Stimulated activated naive CD4-positive, alpha-beta T cell treated with Interleukin-2 at 50 U/mL for 16 hours (primary cell): ENCODE measurements at places on chromosomes 4 and X.

DNA sequence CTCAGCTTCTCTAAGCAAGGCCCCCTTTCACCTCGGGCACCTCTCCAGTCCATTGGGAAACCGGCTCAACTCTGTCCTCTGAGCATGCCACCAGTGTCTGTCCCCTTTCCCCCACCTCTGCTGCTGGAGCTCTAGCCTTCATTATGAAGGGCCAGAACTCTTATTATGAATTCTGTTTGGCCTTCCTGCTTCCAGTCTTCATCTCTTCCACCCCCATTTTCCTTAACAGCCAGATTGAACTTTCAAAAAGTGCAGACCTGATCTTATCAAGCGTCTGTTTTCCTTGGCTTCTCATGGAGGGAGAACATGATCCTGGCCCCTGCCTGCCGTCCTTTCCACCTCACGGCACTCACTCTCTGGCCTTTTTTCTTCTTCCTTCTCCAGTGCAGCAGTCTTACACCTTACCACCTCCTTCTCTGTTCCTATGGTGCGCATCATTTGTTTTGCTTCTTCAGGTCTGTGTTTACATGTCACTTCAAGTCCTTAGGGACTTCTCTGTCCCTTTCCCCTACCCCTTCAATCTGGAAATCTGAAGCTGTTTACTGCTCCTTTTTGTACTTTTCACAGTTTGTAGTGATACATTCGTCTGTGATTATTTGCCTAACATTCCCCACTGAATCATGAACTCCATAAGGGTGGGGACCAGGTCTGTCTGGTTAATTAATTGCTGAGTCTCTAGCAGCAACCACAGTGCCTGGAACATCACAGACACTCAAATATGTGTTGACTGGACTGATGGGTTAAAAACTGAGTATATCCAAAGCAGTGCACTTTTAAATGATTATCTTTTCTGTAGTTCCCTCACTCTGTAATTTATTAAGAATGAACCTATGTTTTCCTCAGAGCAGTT, 55.8 kb downstream of the FNIP2 start:
- no peak for DNase-seq

DNA sequence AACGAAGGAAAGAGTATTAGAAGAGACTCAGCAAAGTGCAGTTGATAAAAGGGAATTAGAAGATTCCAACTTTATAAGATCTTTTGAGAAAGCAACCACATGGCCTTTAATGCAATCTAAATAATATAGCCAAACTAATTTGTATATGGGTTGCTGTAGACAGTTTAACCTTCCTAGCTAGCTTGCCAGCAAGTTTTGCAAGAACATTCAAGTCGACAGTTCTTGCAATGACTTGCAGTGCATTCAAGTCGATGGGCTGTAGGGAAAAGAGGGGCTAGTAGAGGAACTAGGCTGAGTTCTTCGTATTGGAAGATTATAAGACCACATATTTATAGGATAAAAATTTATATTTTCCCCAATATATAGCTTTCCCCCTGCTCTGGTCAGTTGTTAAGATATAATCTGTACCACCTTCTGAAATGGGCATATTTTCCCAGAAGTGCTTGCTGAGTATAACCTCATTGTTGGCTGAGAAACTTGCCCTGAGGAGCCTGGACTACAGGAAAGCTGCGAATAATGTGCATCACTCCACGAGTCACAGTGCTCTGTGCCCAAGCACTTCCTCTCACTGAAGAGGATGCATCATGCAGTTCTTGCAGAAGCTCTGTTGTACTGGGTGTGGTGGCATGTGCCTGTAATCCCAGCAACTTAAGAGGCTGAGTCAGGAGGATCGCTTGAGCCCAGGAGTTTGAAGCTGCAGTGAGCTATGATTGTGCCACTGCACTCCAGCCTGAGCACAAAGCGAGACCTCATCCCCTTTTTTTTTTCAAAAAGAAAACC, 56.7 kb downstream of the DOCK11 start:
- no peak for DNase-seq

- DNase-seq = no peak
These were observed 11.4 kb downstream of the FHIP1A start for GRCh38 chr4:151420250-151420807.

DNA sequence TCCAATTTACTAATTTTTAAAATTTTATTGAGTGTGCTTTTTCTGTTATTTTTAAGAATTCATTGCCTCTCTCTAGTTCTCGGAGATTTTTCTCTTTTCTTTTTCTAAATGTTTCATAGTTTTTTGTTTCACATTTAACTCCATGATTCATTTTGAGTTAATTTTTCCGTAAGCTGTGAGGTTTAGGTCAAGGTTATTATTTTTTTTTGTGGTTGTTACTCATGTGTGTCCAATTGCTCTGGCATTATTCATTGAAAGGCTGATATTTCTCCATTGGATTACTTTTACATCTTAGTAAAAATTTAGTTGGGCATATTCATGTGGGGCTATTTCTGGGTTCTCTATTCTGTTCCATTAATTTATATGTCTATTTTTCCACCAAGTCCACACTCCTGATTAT, 220.8 kb downstream of the MID1IP1 start:
- no peak for DNase-seq

DNA sequence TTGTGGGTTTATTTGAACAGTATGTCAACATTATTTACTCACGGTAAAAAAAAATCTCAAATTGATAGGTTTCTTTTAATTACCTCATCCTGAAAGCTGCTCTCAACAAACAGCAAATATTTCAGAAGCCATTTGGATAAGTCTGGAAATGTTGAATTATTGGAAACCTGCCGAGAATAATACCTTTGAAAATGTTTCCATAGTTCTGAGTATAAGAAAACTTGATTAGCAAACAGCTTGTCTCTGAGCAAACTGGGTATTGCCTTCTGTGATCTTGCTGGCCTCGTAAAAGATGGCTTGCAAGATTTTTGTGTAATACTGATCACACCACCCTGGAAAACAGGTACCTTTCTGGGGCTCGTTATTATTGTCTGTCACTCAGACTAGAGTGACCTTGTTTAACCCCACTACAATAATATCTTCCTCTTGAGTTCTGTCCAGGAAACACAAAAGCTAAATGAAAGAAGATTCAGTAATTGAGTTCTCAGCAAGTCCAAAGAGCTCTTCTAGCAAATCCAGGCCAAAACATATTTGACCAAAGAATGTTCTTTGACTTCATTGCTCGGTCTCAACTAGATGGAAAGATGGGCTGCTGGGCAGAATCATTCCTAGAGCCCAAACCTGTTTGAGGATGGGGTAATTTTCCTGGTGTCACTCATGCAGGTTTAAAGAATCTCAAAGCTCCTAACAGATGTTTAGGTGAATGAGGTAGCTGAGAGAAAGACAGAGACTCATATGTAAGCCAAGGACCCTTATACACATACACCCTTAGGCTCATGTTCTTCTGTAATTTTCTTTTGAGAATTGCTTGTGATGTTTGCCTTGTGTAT, 255.6 kb upstream of the JADE1 start:
- DNase-seq = no peak

GRCh38 chr4:173485164-173485563, 44.9 kb downstream of the HAND2 start:
- DNase-seq = no peak

GRCh38 chrX:48045410-48046311, 25.8 kb downstream of the ZNF630 start:
- no peak for DNase-seq

DNA sequence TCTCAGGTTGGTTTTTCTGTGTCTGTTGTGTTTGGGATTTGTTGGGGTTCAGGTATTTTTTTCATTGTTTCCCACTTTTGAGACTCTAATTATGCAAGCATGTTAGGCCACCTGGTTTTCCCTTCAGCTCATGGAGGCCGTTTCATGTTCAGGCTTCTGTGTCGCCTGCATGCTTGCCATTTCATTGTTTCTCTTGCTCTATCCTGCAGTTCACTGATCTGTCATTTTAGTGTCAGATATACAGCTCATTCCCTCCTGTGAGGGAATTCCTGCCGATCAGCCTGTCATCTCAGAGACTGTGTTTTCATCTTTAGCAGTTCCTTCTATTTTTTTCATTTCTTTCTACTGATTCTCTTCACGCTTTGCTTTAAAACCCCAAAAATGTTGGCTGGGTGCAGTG, 49.4 kb upstream of the HGFAC start:
- no peak for DNase-seq

DNA sequence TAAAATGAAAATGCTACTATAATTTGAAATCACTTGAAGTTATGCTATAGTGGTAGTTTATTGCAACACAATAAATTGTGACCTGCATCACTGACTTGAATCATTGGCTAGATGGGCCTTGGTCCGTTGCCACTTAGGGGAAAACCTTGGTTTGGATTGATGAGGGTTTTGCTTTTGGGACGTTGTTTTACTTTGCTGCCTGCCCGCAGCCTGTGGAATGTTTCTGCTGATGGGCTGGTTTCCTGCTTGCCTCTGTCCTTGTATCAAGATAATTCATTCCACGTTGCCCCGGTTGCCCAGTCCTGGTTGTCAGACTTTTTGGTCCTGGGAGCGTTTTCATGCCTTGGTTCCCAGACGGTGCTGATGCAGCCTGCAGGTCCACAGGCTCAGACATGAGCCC, 18.3 kb downstream of the HADH start:
- no peak for DNase-seq

- no peak for DNase-seq
These were observed 142.5 kb downstream of the COL4A5 start for GRCh38 chrX:108582151-108582550.

DNA sequence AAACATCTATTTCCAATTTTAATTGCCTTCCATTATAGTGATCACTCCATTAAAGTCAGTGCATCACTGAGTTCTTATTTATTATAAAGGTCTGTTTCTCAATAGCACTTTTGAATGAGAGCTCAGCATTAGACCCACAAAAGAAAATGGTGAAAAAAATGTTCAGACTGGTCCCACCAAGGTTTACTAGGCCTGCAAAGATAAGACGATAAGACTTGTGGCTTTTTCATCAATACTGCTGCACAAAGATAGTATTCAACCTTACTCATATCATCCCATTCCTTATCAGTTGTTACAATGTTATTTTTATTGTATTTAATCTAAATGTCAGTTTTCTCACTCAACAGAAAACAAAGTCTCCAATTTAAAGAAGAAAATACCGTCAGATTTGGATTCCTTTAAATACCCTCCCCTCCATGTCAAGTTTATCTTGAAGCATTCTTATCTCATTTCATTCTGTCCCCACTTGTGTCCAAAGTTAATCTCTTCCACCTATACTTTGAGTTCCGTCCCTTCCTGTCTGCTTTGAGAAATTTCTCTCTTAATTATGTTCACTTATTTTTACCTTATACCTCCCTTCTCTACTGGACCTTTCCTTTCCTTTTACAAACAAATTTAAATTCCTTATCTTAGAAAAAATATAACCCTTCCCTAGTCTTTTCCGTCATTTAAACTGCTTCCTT, 140.0 kb downstream of the GASK1B start:
- no peak for DNase-seq

- DNase-seq = no peak
These were observed 177.8 kb upstream of the C1QTNF7 start for GRCh38 chr4:15250021-15250441.

GRCh38 chr4:173821036-173821435, 291.0 kb upstream of the HAND2 start:
- DNase-seq = no peak

DNA sequence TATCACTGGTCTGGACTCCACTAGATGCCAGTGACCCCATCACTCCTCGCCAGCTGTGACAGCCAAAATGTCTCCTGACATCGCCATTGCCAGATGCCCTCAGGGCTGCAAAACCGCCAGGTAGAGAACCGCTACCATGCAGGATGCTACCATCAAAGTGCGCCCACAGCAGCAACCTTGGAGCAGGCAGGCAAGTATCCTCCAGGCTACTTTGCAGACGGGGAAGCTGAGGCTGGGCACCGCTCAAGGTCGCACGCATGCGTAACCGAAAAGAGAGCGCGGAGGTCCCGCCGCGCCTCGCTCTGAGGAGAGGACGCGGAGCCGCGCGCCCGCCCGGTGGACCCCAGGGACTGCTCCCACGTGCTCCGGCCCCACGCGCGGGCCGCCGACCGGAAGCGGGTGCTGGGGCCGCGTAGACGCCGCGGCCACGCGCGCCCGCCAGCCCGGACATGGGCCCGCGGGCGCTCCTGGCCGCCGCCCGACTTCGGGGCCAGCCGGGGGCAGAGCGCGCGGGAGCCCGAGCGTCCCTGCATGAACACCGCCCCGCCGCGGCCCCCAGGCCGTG, at the start of gene STS:
Gene STS, plus strand, starts transcription at position 300 of the 565 bp plus-strand sequence. CDS start 105,488 bp downstream, outside the sequence.
- peak; percentile 14 for DNase-seq

DNA sequence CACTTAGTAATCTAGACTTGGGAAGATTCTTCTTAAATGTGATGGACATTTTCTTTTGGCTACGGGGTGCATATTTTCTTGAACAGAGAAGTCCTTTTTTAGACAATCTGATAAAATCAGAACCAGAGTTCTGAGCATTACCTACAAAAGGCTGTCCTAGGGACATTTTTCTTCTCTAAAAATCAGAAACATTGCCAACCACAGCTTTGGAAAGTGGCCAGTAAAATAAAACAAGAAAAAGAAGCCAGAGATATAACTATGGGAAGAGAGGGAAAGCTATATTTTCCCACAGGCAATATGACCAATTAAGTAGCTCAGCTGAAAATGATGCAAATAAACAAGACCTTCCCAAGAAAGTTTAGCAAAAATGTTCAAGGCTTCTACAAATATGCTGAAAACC, 55.9 kb downstream of the MXRA5 start:
- no peak for DNase-seq

DNA sequence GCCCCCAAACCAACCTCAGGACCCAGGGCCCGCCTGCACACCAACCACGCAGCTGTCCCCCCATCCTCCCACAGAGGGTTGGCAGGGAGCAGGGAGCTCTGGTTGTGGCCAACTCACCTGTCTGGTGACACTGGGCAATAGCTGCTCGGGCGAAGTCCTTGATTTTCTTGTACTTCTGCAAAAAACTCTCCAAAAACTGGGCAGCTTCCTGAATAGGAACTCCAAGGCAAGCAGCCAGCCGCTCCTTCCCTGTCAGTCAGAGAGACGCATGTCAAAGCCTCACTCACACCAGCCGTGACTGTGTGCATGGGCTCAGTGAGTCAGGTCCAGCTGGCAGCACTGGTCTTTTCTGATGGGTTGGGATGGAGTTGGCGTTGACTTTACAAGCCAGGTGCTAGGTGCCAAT, 26.4 kb downstream of the NAT8L start:
- no peak for DNase-seq

- DNase-seq = no peak
These were observed 59.0 kb upstream of the SOX3 start for GRCh38 chrX:140563893-140564292.

- DNase-seq = no peak
These were observed 33.5 kb upstream of the CYP2U1 start for GRCh38 chr4:107897823-107898222.

- DNase-seq = no peak
These were observed 164.4 kb downstream of the QDPR start for GRCh38 chr4:17347445-17347844.

DNA sequence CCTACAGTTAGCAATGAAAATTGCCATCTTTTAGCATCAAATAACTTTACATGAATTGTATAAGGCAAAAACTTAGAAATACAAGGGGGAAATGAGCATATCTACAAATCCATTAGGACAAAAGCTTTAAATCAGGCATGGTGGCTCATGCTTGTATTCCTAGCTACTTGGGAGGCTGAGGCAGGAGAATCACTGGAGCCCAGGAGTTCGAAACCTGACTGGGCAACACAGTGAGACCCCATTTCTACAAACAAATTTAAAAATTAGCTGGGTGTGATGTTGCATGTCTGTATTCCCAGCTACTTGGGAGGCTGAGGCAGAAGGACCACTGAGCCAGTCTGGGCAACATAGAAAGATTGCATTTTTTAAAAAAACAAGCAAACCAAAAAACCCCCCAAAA, 61.3 kb downstream of the EIF4E start:
- no peak for DNase-seq
